ENCODE measurements at places on chromosomes 6 and 20.

GRCh38 chr20:3222635-3223600 lies 13.6 kb downstream of the ITPA start:
- DNase-seq: no peak

DNA sequence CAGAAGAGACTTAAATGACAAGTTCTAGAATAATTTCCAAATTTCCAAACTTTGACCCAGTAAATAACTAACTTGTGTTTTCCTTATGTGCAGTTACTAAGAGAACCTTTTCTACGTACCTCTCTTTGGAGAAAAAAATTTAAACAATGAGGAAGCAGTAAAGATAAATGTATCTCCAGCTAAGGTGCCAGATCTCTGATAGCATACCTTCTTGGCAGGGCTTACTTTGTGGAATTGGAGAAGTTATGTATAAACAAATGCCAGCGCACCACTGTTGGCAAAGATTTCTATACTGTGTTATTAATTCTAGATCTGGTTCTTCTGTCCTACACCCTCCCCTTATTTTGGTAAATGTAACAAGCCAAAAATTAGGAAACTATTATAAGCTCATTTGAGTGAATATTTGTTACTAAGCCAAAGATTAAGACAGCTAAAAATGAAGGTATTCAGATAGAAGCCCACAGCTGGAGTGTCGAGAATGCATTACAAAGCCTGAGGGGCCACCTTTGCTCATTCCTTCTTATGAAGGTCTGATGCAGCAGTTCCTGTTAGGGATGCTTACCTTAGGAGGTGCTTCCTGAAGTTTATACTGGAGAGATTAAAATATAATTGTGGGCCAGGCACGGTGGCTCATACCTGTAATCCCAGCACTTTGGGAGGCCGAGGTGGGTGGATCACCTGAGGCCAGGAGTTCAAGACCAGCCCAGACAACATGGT lies 373.1 kb upstream of the SOX4 start:
- DNase-seq: no peak

- no peak for DNase-seq
These were observed 406.3 kb downstream of the EPHA7 start for GRCh38 chr6:93013054-93013453.

DNA sequence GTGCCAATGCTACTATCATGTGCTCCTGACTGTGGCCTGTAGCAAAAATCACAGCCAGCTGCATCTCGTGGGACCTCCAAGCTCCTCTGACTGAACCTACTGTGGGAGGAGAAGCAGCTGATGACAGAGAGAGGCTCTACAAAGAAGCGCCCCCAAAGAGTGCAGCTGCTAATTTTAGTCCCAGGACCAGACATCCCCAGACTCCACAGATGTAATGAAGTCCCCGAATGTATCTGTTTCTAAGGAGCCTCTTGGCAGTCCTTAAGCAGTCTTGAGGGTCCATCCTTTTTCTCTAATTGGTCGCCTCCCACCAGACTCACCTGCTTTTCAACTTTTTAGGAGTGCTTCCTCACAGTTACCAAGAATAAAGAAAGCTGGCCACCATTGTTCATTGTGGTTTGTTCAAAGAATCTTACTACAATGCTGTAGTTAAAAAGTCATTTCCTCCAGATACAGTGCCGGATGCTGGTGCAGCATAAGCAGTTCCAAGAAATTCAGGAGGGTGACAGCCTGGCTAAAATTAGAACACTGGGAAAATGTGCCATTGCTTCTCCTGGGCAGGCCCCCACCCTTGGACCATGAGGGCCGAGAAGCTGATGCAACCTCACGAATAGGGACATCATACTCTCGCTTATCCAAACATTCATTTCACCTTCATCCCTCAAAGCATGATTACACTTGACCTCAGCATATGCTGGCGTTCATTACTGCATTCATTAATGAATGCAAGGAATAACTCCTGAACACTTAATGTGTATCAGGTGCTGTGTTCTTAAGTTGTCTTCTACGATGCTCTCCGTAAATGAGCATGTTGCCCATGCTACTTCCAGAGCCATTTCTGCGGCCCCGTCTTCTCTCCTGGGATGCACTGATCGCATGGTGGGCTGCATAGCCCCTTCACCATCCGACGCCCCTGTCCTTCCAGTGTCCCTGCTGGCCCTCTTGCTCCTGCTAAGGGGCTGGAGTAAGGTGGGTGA lies 66.4 kb downstream of the LY86 start:
- DNase-seq: no peak

GRCh38 chr20:1816384-1817381 lies 78.5 kb upstream of the SIRPA start:
- DNase-seq: no peak

DNA sequence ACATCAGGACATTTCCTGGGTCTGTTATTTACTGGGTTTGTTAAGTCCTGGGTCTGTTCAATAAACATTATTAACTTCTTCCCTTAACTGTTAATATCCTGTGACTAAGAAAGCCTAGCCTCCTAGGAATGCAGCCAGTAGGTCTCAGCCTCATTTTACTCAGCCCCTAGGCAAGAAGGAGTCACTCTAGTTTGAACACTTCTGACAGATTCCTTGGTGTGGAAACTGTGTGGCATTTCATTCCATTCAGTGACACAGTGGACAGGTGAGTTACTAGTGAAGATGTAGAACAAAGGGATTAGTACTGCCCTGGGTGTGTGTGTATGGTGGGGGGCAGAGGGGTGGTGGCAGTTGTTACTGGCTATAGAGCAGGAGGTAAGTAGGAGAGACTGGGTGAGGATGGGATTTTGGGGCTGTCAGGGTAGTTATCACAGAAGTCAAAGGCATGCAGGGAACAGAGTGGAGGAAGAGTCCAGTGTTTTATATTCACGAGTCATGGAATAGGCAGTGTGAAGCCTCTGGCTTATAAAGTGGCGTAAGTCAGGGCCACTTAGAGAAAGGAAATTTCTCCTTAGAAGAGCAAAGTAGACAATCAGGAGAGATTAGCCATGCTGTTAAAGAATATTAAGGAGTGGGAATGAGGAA lies 28.4 kb downstream of the RNF182 start:
- no peak for DNase-seq

GRCh38 chr20:46720776-46721425 lies 11.5 kb downstream of the SLC2A10 start:
- no peak for DNase-seq

DNA sequence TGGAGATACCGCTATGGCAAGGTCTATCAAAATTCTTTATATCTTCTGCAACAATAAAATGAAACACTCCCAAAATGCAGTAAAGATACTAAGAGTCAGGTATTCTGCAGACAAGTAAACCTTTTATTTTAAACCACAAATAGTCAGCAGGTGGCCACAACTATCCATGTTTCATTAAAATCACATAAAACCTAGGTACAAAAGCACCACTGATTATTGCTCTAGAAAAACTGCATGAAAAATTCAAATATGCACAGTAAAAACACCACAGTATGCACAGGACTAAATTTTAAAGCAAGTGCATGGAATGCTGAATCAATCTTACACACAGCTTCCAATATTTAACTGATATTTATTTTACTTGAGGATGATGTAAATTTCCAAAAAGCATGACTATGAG lies 33.3 kb downstream of the HMGN3 start:
- no peak for DNase-seq

DNA sequence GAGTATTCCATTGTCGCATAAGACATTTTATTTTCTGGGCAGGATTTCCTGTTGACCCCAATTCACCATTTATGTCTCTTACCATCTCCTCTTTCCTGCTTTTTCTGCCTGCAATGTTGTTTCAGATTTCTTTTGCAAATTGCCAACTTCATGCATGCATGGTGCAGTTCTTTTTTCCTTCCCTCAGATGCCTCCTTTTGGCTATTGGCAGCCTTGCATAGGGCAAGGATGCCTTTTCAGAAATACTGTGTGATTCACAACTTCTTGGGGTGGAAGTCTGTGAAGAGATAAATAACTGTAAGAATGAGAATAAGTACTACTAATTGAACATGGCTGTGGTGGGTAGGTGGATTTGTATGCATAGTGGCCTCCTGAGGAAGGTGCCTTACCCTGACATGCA lies 116.7 kb downstream of the SOX4 start:
- DNase-seq: no peak

DNA sequence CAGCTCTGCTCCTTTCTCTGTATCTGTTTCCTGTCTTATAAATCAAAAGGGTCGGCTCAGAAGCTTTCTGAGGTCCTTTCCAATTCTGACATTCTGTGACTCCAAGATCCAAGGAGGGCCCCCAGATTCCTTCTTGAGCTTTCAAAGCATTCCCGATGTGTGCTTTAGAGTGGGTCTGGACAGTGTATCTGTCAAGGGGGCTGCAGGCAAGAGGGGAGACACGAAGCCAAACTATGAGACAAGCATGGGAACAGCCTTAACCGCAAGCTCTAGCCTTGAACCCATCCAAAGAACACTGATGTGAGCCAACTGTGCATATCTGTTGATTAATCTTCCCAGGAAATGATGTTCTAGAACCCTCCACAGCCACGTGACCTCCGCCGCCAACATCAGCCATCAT lies 73.8 kb downstream of the TSHZ2 start:
- no peak for DNase-seq

DNA sequence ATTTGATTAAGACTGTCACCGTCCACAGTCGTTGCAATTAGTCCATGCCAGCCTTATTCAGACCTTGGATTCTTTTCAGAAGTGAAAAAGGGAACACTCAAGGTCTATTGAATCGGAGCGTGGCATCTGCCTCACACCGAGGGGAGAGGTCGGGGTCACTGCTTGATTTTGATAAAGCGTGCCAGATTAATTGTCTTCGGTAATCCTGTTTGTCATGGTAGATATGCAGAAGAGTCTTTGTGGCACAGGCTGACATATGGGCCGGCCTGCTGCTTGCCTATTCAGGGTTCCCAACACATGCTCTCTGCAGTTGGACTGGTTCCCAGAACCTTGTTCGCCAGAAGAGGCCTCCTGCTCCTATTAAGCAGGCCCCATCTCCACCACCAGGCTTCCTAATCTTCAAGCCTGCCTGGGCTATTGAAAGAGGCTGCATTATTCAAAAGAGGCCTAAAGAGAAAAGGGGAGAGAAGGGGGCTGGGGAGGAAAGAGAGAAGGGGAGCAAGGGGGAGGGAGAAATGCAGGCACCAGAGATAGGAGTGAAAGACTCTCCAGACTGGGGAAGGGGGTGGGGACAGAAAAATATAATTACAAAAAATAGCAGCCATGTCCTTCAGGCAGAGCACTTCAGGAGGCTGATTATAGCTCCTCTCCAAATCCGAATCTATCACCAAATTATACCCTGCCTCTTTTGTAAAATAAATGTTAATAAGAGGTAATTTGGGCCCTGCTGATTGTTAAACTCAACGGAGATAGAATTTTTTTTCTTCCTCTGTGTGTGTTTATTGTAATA lies 611.3 kb downstream of the HDGFL1 start:
- DNase-seq: peak; percentile 45

DNA sequence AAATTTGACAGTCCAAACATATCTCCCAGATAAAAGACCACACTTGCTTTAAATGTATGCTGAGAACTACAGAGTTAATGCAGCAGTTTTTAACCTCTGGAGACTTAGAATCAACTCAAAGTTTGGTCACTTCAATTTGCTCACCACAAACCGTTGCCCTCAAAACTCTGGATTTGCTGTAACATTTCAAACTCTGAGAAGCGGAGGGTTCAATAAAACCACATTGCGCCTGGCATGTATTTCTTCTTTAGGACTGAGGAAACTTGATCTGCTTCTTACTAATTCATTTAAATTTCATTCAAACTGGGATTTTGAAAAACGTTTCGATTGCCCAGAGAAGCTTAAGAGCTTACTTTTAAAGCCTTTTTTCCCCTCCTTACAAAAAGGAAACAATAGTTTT lies 115.8 kb downstream of the MTFR2 start:
- DNase-seq: no peak

DNA sequence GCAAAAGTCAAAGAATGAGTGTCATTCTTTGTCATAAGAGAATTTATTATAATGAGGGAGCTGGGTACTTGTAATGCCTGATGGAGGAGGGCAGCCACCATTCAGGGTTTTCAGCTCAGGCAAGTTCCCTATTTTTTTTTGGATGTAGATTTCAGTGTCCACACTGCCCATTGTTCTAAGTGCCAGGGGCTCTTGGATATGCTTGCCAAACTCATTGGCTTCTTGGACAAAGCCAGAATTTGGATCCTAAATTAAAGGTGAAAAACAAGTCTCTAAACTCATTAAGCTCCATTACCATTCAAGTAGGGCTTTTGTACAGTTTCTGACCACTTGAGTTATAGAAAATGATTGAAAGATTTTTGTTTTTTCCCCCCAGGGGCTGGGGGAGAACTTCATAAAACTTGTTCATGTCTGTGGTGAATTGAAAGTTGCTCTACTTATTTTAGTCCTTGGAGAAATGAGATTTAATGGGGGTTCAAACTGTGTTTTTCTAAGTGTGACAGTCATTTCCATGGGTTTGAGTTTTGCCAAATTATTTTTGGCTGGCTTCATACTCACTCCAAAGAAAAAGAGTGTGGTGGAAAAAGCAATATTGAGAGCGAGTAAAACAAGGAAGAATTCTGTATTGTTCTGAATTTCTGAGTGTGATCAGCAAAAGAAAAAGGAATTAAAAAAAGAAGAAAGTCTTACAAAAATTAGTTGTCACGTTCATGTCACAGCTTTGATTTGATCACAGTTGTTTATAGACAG lies 46.0 kb downstream of the TIAM2 start:
- no peak for DNase-seq

- DNase-seq: no peak
These were observed 41.5 kb upstream of the SRF start for GRCh38 chr6:43129434-43130194.
